ENCODE measurements at places on chromosomes 11 and 22.

DNA sequence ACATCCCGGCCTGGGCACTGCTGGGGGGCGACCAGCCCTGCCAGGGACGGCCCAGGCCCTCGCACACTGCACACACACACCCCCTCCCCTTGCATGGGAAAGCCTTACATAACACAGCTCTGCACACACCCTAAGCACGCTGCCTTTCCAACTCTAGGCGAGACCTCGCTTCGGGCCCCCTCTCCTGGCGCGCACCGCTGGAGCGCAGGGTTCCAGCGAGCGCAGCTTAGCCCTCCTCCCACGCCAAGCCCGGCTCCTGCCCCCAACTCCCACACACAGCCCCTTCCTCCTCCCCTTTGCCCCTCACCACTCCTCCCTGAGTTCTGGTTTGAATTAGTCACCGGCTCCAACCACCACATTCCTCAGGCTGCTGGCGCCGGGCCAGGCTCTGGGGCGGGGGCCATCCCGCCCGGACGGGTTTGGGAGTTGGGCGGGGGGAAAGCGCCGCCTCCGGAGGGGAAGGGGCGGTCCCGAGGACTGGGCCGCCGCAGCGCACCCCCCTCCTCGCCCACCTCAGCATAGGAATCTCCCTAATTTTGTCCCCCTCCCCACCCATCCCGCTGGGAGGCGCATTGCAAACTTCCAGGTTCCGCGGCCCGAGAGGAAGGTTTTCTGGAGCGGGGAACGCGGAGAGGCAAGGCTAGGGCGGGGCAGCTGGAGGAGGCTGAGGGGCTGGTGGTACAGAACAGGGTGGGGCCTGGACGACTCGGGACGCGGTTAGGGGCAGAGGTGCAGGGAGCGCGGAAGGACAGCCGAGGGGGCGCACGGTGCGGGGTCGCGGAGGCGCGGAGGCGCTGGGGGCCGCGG lies 966 bp downstream of the AHNAK start:
- peak; percentile 91 for DNase-seq

DNA sequence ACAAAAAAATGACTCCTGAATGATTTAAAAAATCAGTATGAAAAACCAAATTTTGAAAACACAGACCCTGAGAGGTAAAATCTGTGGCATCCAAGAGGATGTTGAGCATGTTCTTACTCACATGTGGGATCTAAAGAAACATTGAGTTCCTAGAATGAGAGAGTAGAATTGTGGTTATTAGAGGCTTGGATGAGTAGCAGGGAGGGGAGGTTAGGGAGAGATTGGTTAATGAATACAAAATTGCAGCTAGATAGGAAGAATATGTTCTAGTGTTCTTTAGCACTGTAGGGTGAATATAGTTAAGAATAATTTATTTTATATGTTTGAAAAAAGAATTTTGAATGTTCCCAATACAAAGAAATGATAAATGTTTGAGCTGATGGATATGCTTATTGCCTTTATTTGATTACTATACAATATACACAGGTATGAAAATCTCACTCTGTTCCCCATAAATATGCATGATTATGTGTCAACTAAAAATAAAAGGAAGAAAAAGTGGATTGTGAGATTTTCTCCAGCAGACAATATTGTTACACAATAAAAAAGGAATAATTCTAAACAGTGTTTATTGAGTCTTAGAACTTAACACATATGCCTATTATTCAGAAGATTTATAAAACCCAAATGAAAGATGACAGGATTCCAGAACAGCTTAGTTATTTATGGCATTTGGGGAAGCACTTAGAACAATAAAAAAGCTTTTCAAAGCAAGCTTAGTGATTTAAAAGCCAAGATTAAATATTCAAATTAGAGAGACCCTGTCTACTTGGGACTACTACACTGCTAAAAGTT lies 28.7 kb downstream of the MS4A2 start:
- no peak for DNase-seq

- DNase-seq, result no peak
Measured at GRCh38 chr11:112178936-112179335, 3.6 kb downstream of the BCO2 start.

GRCh38 chr22:24094966-24095365 lies 83.9 kb downstream of the CABIN1 start:
- no peak for DNase-seq

GRCh38 chr11:103413266-103413888 lies 304.2 kb downstream of the DYNC2H1 start:
- no peak for DNase-seq

Data from gastrocnemius medialis (tissue), 4 donors.